CD8-positive, alpha-beta T cell (primary cell): ENCODE measurements at places on chromosomes 5 and 9. TPM values are rescaled to one million over a fixed set of nuclear protein-coding genes. Genes with fewer than 3 reads are reported as not detected.

GRCh38 chr5:72842816-72843215, 26.4 kb downstream of the TNPO1 start:
- no peak for DNase-seq

DNA sequence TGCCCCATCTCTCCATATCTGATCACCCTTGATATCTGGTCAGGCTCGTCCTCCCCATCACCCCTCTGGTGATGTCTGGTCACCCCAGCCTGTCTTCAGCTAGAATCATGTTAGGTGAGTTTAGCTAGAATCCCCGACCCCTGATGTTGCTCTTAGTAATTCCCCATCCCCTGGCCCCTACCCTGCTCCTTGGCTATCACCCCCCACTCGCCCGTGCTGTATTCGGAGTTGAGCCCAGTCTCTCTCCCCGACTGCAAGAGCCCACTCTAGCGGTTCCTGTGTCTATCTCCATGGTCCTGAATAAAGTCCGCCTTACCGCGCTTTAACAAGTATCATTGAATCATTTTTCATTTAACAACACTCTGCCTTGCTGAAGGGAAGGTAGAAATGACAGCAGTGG, 33.7 kb downstream of the ADAMTS2 start:
- no peak for DNase-seq

GRCh38 chr5:152372875-152373274, 32.2 kb downstream of the NMUR2 start:
- DNase-seq, result no peak

- DNase-seq, result no peak
Measured at GRCh38 chr9:14314929-14315874, 1.3 kb upstream of the NFIB start.

DNA sequence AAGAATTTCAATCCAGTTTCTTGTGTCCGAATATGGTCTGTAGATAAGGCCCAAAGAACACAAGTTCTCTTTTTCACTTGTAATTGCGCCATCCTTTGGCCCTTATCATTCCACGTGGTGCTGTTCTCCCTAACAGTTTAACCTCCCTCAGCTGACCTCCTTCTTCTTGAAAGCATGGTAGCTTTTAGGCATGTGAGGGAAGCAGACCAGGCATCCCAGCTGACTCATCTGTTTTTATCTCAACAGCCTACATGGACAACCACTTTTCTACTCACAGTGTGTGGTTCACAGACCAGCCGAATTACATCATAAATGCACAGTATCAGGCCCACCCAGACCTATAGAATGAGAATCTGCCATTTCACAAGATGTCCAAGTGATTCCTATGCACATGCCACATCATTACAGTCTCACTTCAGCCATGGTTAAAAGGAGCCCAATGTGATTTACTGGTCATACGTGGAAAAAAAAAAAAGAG, 26.9 kb upstream of the PLIN2 start:
- DNase-seq, result no peak

Gene PRLR
- total RNA-seq, result not detected

Gene GPR21
- not detected for total RNA-seq

Gene DDX31
- 15.6 TPM for total RNA-seq
